ENCODE measurements at places on chromosomes 5 and 9.

- DNase-seq: no peak
Measured at GRCh38 chr5:165538065-165538464, 2032.6 kb downstream of the MAT2B start.

DNA sequence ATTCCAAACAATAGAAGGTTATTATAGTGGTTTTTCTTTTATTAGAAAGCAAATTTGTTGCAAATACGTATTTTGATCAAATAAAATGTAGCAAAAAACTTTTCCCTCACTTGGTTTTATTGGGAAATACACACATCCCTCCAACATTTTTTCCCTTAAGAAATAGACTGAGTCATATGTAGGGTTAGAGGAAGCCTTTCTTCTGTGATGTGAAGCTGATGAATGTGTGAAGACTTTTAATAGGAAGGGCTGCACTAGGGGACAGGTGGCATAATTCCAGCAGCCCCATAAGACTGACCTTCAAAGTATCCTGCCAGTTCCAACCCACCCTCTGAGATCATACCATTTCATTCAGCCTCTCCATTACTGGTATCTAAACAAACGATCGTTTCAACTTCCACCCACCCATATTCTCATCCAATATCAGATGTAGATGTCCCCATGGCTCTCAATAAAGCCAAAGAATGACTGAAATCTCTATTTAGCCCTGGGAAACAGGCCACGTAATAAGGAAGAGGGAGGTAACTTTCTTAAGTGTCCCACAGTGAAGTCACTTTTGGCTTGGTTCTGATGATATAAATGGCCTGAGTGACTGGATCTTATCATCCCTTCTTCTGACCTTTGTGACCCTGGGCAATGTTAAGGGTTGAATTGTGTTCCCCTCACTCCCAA is 64.7 kb upstream of the LPAR1 start:
- no peak for DNase-seq

DNA sequence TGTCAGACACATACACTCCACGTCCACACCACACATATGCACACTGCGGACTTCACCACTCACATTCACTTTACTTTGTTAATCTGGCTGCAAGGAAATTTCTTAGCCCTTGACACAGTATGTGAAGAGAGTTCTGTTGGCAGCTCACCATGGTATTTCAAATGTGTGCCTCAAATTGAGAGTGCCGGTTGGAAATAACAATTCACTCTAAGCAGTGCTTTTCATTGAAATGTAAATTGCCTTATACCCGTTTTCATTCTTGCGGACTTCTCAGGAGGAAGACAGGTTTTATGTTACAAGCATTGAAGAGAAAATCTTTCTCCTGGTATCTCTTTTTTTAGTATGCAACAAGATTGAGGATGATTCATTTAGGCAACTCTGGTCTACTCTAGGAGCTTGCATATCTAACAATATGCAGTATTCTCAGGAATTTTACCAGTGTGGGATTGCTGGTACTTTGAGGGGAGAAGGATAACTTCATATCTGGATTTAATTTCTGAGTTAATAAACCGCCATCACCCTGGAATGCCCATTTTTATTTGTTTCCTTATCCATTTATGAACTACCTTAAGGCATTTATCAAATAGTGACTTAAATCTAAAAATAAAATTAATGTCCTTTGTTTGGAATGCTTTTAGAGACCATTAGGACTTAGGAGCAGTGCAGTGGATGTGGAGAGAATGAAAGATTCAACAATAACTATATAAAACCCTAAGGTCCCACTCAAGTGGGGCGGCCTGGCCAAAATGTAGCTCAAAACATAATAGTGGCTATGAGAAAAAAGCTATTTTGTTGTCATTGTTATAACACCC is 87.0 kb downstream of the IQGAP2 start:
- no peak for DNase-seq

DNA sequence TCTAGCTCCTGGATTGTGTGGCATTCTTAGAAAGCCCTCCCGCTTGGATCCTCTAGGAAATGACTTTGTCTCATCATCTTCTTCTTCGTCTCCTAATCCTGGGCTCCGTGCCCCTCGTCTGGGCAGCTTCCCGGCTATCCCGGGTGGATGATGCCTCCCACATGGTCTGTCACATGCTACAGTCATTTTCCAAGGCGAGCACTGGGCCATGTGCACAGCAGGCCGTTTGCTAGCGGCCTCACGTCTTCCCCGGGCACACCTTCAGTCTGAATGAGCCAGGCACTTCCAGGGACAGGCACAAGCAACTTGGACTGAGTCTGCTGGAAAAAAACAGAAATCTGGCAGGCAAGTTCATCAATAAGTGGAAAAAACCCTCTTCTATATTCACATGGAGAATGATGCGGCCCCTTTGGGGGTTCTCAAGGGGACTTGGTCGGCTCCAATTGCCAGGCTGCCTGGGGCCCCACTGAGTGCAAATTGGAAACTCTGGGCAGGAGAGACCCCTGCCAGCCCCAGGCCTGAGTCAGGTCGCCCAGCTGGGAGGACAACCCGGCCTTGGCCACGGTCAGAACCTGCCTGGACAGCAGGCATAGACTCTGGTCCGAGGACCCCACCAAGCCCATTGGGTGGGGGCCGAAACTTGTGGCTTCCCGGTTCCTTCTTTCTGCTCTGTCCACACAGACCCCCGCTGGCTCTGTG is 11.1 kb upstream of the WNK2 start:
- no peak for DNase-seq

- DNase-seq: no peak
Measured at GRCh38 chr5:98363157-98363556, 410.3 kb upstream of the RGMB start.

- DNase-seq: no peak
Measured at GRCh38 chr9:81083067-81083466, 606.3 kb downstream of the TLE1 start.

GRCh38 chr9:10255758-10256157 is 357.0 kb downstream of the PTPRD start:
- DNase-seq: no peak

- DNase-seq: no peak
Measured at GRCh38 chr5:83547161-83547560, 75.6 kb downstream of the VCAN start.
